Ovary (tissue), 10 donors: ENCODE measurements at places on chromosomes 5 and 9. TPM values are rescaled to one million over a fixed set of nuclear protein-coding genes. Genes with fewer than 3 reads are reported as not detected.

- no peaks in the 10 kb centered on the region for H3K27me3 ChIP-seq
- H3K27ac ChIP-seq, result no peak overlapping the region
- H3K4me3 ChIP-seq, result no peak overlapping the region
- no peaks in the 10 kb centered on the region for H3K36me3 ChIP-seq
- no peak for DNase-seq
These were observed 12.9 kb upstream of the CAST start for GRCh38 chr5:96649251-96649662.

GRCh38 chr5:312845-313244 lies 8.7 kb upstream of the AHRR start:
- H3K4me3 ChIP-seq, result no peak overlapping the region
- no peaks in the 10 kb centered on the region for H3K36me3 ChIP-seq
- H3K27me3 ChIP-seq, result no peaks in the 10 kb centered on the region
- peaks cover 10% of the 10 kb centered on the region for H3K4me1 ChIP-seq

- H3K27me3 ChIP-seq, result no peaks in the 10 kb centered on the region
- no peaks in the 10 kb centered on the region for H3K4me1 ChIP-seq
- DNase-seq, result no peak
- H3K36me3 ChIP-seq, result no peaks in the 10 kb centered on the region
- no peak overlapping the region for H3K27ac ChIP-seq
These were observed 196.6 kb downstream of the PTTG1 start for GRCh38 chr5:160618286-160618685.

GRCh38 chr5:167631191-167631590 lies 660.3 kb upstream of the WWC1 start:
- no peak overlapping the region for H3K4me3 ChIP-seq
- no peaks in the 10 kb centered on the region for H3K4me1 ChIP-seq
- DNase-seq, result no peak
- H3K36me3 ChIP-seq, result no peaks in the 10 kb centered on the region
- no peaks in the 10 kb centered on the region for H3K27me3 ChIP-seq
- H3K27ac ChIP-seq, result no peak overlapping the region

- no peak overlapping the region for H3K4me3 ChIP-seq
- H3K4me1 ChIP-seq, result no peaks in the 10 kb centered on the region
- H3K27me3 ChIP-seq, result no peaks in the 10 kb centered on the region
- H3K27ac ChIP-seq, result no peak overlapping the region
- H3K36me3 ChIP-seq, result no peaks in the 10 kb centered on the region
These were observed 670.4 kb upstream of the CDH6 start for GRCh38 chr5:30523061-30523460.

GRCh38 chr5:2259494-2260107 lies 376.9 kb upstream of the IRX4 start:
- no peak overlapping the region for H3K4me3 ChIP-seq
- no peaks in the 10 kb centered on the region for H3K27me3 ChIP-seq
- no peaks in the 10 kb centered on the region for H3K4me1 ChIP-seq
- H3K27ac ChIP-seq, result no peak overlapping the region
- no peaks in the 10 kb centered on the region for H3K36me3 ChIP-seq

DNA sequence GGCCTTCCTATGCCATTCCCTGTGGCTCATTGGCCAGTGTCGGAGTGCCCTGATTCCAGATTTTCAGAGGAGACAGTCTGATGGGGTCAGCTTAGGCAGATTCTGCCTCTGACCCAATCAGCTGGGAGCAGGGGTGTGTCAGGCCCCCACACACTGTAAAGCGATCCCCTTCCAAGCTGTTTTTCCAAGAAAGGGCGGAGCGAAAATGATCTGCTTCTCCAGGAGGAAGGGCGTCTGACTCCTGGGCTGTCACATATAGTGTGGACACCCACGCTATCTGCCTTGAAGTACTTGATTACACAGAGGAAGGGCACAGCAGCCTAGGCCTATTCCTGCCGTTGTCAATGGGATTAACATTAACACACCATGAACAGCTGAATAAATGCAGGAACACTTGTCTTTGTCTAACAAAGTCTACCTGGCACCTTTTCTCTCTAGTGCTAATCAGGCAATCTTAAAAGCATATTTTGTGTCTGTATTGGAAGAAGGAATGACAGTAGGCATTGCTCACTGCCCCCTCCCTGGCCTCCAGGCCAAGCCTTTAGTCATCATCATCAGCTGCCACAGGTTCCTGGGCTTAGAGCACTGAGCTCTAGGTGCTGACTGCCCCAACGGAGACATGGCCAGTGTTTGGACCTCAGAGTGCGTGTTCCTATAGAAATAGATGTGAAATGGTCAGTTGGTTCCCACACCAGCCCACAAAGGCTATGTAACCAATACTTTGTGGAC lies 218.7 kb downstream of the MELK start:
- no peaks in the 10 kb centered on the region for H3K27me3 ChIP-seq
- no peak overlapping the region for H3K27ac ChIP-seq
- H3K4me3 ChIP-seq, result no peak overlapping the region
- H3K4me1 ChIP-seq, result no peaks in the 10 kb centered on the region

DNA sequence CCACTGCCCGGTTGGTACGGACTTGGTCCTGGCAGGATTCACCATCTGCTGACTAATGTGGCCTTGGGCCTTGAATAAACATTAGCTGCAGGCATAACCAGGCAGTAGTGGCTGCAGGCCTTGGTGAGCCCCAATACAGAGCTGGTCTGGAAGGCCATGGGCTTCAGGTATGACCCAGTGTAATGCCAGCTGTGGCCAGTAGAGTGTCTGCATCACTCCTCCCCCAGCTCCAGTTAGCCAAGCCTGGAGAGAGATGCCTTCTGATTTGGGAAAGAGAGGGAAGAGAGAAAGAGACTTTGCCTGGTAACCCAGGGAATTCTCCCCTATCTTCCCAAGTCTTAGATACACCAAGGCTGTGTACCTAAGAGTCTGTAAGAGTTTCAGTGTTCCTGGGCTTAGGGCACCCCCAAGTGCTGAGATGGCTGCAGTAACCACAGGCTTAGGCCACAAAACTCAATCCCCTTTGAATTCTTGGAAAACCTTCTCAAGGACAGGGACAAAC lies 5.6 kb upstream of the C5 start:
- H3K27ac ChIP-seq, result no peak overlapping the region
- no peak overlapping the region for H3K4me3 ChIP-seq
- no peaks in the 10 kb centered on the region for H3K27me3 ChIP-seq
- DNase-seq, result no peak
- no peaks in the 10 kb centered on the region for H3K36me3 ChIP-seq
- H3K4me1 ChIP-seq, result no peaks in the 10 kb centered on the region

GRCh38 chr5:142813220-142813619 lies 43.0 kb downstream of the ARHGAP26 start:
- no peaks in the 10 kb centered on the region for H3K36me3 ChIP-seq
- H3K27ac ChIP-seq, result no peak overlapping the region
- no peaks in the 10 kb centered on the region for H3K27me3 ChIP-seq

DNA sequence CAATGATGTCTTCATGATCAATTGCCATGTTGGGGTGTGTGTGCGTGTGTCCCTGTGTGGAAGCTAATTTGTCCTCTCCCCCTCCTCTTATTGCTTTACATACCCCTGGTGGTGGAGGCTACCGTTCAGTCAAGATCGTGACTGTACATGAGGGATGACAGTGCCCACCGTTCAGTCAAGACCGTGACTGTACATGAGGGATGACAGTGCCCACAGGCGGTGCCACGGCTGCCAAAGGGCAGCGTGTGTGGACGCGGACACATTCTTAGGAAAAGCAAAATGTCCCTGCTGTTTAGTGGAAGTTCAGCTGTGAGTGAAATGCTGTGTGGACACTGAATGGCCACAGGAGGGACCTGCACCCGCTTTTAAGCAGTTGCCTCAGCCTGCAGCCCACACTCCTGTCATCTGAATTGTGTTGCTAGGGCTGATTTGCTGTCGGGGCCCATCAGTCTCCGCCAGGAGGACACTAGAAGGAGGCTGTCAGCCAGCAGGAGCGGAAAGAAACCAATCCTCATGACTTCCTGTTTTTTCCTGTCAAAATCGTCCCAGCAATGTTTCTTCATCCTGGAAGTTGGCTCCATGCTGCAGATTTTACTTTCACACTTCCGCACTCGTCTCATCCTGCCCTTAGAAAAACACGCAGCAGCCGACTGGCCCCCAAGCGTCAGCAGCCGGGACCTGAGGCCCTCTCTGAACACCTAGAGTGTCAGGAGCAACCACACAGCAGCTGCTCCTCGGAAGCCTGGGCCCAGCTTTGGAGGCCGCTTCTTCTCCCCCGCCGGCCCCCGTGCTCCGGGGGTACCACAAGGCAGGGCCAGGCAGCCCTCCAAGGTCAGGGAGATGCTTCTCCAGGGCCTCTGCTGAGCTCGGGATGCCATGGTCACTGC lies 9.1 kb downstream of the OR2V1 start:
- no peak for DNase-seq
- H3K27ac ChIP-seq, result no peak overlapping the region
- H3K27me3 ChIP-seq, result no peaks in the 10 kb centered on the region
- no peak overlapping the region for H3K4me3 ChIP-seq

GRCh38 chr5:73365301-73365853 lies 83.2 kb downstream of the FOXD1 start:
- H3K4me3 ChIP-seq, result no peak overlapping the region
- no peak for DNase-seq
- no peaks in the 10 kb centered on the region for H3K27me3 ChIP-seq

DNA sequence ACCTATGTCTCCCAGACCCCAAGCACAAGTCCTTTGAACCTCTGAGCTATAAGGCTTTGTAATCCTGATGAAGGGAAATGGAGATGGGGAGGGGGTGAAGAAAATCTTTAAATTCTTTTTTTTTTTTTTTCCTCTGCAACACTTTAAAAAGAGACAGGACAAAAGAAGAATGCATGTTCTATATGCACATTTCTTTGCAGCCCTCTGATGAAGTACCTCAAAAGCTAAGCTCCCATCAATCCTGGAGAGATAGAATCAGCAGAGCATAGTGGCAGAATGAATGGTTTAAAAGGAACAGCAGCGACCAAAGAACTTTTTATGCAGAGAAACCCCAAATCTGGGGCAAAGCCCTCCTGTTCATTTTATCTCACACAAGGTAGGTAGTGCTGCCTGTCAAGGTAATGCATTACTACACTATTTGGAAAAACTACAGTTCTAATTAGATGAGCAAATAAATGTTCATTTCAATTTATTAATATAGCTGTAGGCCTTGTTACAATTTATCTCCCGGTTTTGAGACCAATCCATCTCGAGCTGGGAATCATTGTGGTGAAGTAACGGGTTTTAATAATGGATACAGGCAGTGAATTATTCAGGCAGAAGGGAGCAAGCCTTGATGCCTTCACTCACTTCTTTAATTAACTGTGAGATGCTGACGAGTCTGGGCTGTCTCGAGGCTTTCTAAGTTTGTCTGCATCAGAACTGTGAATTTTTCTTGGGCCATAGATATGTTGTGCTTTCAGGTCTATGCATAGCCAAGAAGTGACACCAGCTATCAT lies 173.5 kb upstream of the ZNF608 start:
- H3K4me3 ChIP-seq, result no peak overlapping the region
- no peak for DNase-seq
- no peak overlapping the region for H3K27ac ChIP-seq
- no peaks in the 10 kb centered on the region for H3K36me3 ChIP-seq
- peaks cover 3% of the 10 kb centered on the region for H3K4me1 ChIP-seq

GRCh38 chr9:100472788-100473275 lies at the start of gene TMEFF1:
Gene TMEFF1 (plus strand): TSS chr9:100473149. CDS start chr9:100473545, 396 bp downstream.
- peaks cover 5% of the 10 kb centered on the region for H3K4me1 ChIP-seq
- H3K4me3 ChIP-seq, result peak within 1 kb of the TSS; percentile 55
- H3K36me3 ChIP-seq, result no peaks in the 10 kb centered on the region
- H3K27me3 ChIP-seq, result no peaks in the 10 kb centered on the region
- H3K27ac ChIP-seq, result no peak within 1 kb of the TSS

GRCh38 chr5:124352312-124352711 lies 394.1 kb downstream of the ZNF608 start:
- H3K27ac ChIP-seq, result no peak overlapping the region
- no peaks in the 10 kb centered on the region for H3K36me3 ChIP-seq
- no peaks in the 10 kb centered on the region for H3K4me1 ChIP-seq
- H3K27me3 ChIP-seq, result no peaks in the 10 kb centered on the region
- DNase-seq, result no peak
- H3K4me3 ChIP-seq, result no peak overlapping the region

Gene SYK
- total RNA-seq, result 12.0 TPM

Gene C1QTNF3
- total RNA-seq, result 4.4 TPM

Gene GPRIN1
- total RNA-seq, result 0.20 TPM

Gene HAND1
- not detected for total RNA-seq
